HS-5 (cell line): ENCODE measurements at places on chromosomes 1 and 21.
A peak's percentile ranks its signal among the peaks of the same experiment; 100 is the strongest.

GRCh38 chr1:87939444-87939843 is 610.8 kb downstream of the LMO4 start:
- DNase-seq, result no peak

DNA sequence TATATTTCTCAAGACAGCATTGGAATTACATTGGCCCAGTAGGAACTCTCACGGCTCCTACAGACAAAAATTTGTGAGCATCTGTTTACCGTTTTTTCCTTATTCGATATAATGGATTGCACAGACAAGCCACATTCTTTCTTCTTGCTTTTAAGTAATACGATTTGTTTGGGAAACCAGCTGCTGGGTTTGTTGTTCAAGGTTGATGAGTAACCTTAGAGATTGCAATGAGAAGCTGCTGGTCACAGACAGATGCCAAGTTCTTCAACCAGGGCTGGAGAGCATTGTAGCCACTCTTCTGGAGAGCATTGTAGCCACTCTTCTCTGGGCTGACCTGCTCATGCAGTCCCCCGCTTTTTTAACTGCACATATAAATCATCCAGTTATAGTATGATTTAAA is 1.4 kb upstream of the MIA3 start:
- DNase-seq, result peak; percentile 25

GRCh38 chr1:158180741-158181576 is at the start of gene CD1D:
Gene CD1D (plus strand): TSS chr1:158180895. CDS start chr1:158181102, 207 bp downstream.
- DNase-seq, result no peak

DNA sequence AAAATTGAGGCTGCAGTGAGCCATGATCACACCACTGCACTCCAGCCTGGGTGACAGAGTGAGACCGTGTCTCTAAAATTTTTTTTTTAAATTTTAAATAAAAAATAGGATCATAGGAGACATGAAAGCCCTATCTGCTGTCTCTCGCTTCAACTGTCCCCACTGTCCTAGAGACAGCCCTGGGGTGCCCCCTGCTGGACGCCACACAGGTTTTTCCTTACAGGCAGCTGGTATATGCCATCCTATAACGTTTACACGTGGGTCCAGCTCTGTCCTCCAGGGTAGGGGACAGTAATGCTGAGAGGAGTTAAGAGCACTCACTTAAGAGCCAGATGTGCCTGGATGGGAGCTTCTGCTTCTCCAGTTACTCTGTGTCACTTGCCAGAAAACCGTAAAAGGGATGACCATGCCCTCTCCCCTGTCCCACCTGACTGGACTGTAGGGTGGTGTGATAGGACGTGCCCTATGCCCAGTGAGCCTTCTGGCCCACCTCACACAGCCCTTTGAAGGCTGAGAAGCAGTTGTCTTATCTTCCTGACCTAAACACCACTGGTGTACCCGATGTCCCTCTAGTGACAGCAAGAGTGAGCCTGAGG is 8.5 kb downstream of the FBXO2 start:
- DNase-seq, result peak; percentile 19

GRCh38 chr1:153683854-153684253 is 5.4 kb downstream of the NPR1 start:
- no peak for DNase-seq

- DNase-seq, result peak; percentile 92
Observed at GRCh38 chr21:38244885-38245869, 11.6 kb upstream of the KCNJ15 start.
